ENCODE measurements at places on chromosomes 12 and 14.

DNA sequence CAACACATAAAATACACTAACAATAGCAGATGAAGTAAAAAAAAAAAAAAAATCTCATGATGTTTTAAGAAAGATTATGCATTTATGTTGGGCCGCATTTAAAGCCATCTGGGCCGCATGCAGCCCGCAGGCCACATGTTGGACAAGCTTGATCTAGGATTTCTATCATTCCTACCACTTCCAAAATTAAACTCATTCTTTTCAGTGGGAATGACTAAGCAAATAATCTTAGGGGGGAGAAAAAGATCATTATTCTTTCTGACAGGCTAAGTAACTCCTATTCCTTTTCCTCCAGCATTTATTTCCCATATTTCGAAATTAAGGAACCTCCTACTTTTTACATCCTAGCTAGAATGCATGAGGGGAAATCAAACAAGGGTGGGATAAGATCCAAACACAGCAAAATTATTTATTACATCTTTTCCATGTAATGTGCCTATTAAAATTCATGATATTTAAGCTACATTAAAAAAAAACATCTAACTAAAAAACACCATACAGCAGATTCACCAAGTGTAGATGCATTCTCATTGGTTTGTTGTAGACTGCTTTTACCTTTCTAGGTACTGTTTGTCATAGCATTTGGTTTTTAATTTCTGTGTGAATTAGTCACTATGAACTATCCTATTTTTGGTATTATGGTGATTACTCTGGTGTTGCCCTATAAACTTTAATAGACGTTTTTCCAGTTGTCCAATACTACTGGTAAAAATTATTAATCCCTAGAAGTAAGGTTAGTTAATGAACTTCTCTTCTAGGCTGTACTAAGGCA lies 76.1 kb downstream of the RASSF8 start:
- DNase-seq: no peak

- DNase-seq: peak; percentile 19
Measured at GRCh38 chr14:96297000-96297399, 41.0 kb downstream of the BDKRB1 start.

DNA sequence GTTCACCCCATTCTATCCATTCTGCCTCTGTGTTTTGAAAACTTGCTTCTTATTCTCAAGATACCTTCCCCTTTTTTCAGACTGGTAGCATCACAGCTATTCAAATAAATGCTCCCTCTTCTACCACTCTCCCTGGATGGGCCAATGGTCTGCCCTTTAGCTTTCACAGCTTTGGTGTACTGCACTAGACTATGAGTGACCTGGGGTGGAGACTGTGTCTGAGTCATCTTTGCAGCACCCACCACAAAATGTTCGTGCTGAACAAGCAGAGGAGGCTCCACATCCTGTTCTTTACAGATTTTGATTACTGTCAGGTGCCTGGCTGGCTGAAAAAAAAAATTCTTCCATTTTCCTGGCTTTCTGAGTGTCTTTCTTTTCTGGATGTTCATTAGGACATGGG lies 1104.1 kb upstream of the TMEM132C start:
- DNase-seq: no peak

- no peak for DNase-seq
Measured at GRCh38 chr14:51828017-51828797, 32.2 kb upstream of the GNG2 start.

DNA sequence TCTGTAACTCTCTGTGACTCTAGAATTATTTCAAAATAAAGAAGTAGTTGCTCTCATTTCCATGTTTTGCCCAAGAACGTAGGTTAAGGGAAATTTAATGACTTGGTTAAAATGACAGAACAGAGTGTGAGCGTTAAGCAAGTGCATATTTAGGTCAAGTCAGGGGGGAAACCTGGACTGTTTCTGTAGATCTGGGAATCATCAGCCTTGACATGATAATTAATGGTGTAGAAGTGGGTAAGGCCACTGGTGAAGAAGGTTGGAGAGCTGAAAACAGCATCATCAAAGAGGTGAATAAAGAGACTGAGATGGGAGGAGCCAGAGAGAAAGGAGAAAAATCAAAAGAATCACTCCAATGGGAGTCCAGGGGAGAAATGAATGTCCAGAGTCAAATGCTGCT lies 49.4 kb upstream of the STK38L start:
- no peak for DNase-seq

Measured in NCI-H345 (cell line).